ENCODE measurements at places on chromosomes 7 and 10.
A peak's percentile ranks its signal among the peaks of the same experiment; 100 is the strongest.

DNA sequence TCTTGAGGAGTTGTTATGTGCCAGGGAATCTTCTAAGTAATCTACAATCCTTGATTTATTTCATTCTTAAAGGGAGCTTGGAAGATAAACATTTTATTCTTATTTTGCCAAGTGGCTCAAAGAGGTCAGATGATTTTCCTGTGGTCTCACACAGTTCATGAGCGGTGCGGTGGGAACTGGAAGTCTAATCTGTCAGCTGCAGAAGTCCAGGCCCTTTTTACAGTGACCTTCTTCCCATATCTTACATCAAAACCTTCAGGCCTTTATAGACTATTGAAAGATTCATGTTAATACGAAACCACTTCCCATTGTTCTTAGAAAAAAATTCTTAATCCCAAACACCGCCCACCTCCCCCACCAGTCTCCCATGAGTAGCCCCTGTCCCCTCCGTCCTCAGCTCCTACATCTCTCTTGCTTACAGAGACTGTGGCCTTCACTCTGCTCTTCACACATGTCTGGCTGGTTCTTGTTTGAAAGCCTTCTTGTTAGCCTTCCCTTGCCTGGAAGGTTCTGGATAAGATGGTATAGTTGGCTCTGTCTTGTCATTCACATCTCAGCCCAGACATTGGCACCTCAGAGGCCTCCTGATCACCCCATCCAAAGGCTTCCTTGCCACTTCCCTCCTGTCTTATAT is 61.5 kb downstream of the ITGA8 start:
- no peak for DNase-seq

DNA sequence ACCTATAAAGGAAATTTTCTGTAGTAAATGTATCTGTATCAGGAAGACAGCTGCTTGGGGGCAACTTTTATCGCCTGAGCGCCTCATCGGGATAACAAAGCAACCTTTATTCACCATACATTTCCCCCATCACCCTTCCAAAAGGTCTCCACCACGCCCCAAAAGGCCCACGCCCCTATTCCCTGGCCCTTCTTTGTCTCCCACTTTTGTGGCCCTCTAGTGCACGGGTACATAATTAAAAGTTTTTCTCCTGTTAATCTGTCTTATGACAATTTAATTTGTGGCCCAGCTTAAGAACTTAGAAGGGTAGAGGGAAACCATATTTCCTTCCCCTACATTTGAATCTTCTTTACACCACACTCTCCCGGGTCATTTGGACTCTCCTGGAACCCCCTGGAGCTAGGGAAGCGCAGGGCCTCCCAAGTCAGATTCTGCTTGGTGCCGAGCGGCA is 625 bp downstream of the RP9 start:
- peak; percentile 50 for DNase-seq

- DNase-seq = no peak
Observed at GRCh38 chr10:51599647-51600046, 99.7 kb downstream of the CSTF2T start.

DNA sequence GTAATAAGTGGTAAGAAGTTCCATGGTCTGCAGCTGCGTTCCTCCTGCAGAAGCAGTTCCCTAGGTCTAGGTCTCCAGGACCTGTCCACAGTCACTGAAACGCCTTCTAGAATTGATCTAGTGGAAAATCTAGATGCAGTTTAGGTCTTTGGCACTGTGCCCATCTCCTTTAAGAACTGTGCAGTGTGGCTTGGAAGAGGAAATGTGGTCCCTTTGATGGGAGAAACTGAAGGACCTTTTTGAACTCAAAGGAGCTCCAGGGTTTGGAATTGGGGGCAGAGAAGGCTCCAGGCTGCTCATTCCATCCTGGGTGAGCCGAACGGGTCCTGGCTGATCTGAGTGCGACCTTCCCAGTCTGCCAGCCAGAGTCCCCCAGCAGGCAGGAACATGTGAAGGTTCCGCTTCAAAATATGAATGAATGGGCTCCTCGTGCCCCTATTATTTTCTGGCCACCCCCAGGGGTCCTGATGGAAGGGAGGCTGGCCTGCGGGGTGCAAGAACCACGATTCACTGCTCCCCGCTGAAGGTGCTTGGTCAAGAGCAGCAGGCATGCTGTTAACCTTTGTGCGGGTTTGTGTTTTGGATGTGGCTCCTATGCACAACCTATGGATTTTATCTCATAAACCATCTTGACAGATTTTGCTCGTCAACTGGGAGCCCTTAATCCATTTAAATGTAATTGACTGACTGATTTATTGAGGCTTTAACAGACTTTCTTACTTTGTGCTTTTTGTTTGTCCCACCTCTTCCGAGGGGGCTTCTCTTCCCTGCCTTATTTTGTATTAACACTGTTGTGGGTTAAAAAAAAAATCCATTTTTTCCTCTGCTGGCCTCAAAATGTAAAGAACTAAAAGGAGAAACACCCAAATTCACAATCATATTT is 36.7 kb downstream of the ZNF467 start:
- DNase-seq = no peak

GRCh38 chr7:158568974-158569857 is 18.4 kb downstream of the PTPRN2 start:
- DNase-seq = no peak

DNA sequence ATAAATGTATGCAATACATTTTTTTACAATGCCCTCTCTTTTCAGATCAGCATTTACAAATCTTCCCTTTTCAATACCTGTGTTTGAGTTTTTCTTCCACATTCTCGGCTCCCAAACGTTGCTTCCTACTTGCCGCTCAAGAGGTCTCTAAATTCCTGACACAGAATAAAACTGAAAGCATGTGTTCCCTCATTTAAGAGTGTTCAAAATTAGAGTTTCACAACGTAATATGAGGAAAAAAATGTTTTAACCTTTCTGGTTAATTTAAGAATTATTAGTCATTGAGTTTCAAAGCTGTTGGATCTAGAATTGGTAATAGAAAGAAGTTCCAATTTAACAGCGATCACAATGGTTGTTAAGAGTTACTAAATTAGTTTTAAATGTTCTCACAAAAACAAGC is 100.4 kb downstream of the ARID5B start:
- no peak for DNase-seq

DNA sequence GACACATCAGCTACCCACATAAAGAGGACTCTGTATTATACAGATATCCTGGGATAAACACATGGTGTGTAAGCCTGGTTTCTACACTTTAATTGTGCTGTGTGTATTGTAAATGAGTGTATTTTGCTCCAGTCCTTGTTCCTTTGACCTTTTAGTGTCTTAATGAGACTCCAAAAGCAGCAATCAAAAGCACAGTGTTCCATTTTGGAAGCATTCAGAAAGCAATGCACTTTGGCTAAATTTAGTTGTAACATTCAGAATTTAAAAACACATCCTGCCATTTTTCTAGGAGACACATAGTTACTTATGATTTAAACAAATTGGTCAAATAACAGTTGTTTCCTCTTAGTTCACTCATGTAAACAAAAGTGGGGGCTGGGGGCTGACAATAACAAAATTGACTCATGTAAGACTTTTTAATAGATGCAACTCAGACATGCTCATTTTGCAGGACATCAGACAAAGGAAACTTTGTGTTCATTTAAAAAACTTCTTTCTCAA is 122.2 kb downstream of the GPR37 start:
- no peak for DNase-seq

DNA sequence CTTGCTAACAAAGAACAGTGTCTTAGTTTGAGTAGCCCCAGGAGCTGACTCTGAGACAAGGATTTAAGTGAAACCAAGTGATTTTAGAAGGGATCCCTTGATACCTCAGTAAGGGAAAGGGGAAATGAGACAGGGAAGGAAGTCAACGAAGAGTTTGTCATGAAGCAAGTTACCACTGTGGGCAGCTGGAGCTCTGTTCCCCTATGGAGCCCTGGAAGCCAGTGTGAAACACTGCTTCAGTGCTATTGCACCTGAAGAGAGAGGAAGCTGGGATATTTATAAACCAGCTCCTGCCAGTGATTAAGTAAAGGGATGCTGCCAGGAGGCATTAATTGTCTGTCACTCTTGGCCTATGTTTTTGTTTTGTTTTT is 58.9 kb upstream of the WAPL start:
- no peak for DNase-seq

GRCh38 chr7:49848211-49848841 is 74.9 kb downstream of the VWC2 start:
- DNase-seq = no peak

DNA sequence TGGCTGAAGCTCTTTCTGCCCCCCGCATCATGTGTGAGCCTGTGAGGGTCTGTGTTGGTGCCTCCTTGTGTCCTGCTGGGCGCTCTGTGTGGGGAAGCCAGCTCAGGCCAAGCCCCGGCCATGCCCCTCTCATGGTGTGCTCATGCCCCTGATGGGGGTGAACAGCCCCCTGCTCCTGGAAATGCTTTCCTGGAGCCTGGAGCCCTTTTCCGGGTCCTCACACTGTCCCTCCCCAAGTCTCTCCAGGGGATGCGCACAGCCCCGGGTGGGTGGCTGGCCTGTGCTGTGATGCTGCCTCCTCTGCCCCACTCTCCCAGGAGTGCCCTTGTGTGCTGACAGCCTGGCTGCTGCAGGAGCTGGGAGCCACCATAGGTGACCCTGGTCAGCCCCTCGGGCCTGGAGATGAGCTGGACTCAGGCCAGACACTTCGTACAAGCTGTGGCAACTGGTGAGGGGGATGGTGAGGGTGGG is 20.8 kb upstream of the ZNF862 start:
- no peak for DNase-seq

- no peak for DNase-seq
Observed at GRCh38 chr10:123554656-123555055, 111.5 kb upstream of the GPR26 start.

GRCh38 chr10:118213436-118213835 is 128.7 kb downstream of the FAM204A start:
- no peak for DNase-seq

- no peak for DNase-seq
Observed at GRCh38 chr7:407721-408539, 111.7 kb downstream of the PDGFA start.

DNA sequence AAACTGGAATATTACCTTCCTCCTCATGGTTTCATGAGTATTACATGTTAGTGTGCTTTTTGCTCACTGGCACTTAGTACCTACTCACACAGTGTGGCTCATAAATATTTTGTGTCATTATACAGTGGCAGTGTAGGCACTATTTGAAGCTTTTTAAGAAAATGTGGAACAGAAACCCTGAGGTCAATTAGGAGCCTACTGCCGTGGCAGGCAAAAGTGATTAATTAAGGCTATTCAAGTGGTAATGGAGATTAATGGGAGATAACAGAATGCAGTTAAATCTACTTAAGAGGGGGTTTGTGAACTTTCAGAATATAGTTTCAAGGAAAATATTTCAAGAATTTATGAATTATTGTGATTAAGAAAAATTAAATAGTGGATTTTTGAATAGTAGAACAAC is 277.6 kb downstream of the HGF start:
- DNase-seq = no peak

DNA sequence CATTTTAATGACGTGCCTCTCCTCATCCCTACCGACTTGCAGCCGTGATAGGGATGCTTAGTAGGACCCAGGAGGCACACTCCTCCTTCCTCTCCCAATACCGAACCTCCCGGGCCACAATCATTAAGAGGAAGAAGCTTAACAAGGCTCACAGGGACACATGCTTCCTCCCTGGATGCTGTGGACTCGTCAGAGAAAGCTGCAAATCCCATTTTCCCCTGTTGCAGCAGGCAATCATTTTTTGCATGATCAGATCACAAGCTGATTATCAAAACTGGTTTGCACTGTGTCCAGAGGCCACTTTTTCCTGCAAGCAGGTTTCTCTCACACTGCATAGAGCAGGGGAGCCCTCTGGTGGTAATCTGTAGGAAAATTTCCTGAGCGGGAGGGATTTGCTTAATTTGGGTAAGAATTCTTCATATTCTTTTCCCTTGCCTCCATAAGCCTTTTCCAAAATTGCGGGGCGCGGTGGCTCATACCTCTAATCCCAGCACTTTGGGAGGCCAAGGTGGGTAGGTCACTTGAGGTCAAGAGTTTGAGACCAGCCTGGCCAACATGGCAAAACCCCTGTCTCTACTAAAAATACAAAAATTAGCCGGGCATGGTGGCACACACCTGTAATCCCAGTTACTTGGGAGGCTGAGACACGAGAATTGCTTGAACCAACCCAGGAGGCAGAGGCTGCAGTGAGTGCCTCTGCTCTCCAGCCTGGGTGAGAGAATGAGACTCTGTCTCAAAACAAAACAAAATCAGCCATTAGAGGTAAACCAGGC is 16.1 kb upstream of the LAMB4 start:
- peak; percentile 36 for DNase-seq

- DNase-seq = no peak
Observed at GRCh38 chr7:262251-262572, 27.8 kb upstream of the FOXL3 start.

- DNase-seq = no peak
Observed at GRCh38 chr7:149547126-149547525, 49.5 kb upstream of the ZNF746 start.

DNA sequence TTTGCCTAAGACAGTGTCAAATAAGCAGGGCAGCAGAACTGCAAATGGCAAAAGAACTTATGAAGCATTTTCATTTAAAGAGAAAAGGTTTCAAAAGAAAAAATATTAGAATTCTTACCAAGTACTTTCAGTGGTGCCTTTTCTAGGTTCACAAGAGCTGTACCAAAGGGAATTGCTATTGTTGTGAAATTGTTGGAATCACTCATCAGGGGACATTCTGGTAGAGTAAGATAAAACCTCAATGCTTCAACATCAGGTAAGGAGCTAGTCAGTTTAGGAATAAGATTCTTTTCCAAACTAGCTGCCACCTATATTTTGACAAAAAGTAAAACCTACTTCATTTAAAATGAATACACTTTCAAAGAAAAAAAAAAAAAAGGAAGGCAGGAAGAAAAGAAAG is 85.0 kb downstream of the HERC4 start:
- no peak for DNase-seq

DNA sequence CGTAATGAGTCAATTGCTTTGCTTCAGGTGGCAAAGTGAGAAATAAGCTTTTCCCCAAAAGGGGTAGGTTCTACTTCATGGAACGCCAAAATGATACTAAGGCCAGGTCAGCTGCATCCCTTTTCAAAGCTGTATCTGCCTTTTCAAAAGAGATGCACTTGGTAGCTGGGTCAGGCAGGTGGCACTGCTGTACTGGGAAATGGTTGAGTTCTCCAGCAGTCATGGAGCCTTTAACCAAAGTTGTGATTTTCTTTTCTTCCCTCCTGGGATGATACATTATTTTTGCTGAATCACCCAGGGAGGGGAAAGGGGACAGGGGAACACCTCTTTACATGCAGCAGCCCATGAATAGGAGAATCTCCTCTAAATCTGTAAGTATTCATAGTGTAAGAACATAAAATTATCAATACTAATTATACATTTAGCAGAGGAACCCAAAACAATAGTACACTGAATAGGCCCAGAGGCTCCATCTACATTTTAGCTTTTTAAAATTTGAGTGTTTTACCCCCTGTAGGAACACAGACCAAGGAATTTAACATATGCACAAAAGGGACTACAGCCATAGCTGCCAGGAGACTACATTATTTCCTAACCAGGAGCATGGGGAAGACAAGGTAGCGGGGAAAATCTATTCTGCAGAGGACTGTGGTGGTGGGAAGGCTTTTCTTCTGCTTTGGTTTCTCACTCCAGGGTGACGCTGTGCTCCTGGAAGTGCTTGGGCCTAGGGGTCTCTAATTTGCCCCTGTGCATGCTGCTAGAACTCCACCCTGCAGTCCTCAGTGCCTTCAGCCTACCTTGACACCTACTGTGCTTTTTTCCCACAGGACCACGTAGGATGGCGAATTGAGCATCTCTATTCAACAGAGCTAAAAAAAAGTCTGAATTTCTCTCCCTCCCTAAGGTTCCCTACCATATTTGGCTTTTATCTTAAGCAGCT is 6.4 kb upstream of the GPR22 start:
- peak; percentile 54 for DNase-seq

Data from NCI-H226 (cell line).